ENCODE measurements at places on chromosomes 3 and 15.
A peak's percentile ranks its signal among the peaks of the same experiment; 100 is the strongest.

- DNase-seq: no peak
Observed at GRCh38 chr15:74201710-74202420, 722 bp downstream of the STRA6 start.

- no peak for DNase-seq
Observed at GRCh38 chr3:56831572-56831971, 29.8 kb upstream of the ARHGEF3 start.

DNA sequence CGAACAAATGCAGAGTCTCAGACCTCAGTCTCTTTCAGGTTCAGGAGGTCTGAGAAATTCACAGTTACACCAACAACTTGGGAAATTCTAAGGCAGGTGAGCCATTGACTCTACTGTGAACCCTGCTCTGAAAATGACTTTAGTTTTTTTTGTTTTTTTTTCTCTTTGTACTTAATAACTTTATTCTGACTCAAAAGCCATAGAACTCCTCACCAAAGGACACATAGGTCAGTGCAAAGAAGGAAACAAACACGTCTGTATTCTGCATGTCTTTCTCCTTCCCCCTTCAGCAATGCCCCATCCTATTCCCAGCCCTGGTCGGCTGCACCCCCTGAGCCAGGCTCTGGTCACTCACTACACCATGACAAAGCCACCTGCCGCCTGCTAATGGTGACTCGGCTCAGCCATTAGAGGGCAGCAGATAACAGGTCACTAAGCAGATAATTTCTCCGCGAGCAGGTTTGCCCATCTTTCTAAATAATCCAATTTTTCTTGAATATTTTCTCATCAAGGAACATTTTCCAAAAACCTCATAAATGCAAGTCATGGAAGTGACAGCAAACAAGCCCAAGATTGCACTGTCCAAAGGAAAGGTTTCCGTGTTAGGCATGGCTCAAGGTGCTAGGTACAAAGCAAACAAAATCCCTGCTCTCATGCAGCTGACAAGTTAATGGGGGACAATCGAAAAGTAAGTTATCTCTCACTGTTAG is 37.7 kb downstream of the TM4SF4 start:
- peak; percentile 8 for DNase-seq

GRCh38 chr15:36779744-36780408 is 200.4 kb downstream of the CDIN1 start:
- DNase-seq: no peak

- DNase-seq: no peak
Observed at GRCh38 chr15:58523634-58524033, 91.8 kb downstream of the LIPC start.

DNA sequence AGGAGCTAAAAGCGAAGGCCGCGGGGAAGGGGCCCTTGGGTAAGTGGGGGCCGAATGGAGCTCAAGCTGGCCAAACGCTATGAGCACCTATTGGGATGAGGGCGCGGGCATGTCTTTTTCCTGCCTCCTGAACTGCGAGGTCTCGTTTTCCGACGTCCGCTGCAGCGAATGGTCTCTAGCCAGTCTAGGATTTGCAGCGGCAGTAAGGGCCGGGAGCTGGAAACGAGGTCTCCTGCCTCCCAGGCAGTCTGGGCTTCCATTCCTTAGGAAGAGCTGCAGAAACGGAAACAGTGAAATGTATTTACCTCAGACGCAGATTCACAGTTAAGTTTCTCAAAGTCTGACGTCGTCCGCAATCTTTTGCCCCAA is 517 bp downstream of the TMA7 start:
- DNase-seq: no peak

GRCh38 chr3:63067999-63068645 is 192.9 kb upstream of the CADPS start:
- no peak for DNase-seq

GRCh38 chr15:70829371-70830166 is 24.4 kb downstream of the LARP6 start:
- no peak for DNase-seq

- DNase-seq: no peak
Observed at GRCh38 chr3:176632925-176633324, 564.4 kb downstream of the TBL1XR1 start.

GRCh38 chr3:13745636-13746035 is 134.2 kb downstream of the WNT7A start:
- DNase-seq: no peak

DNA sequence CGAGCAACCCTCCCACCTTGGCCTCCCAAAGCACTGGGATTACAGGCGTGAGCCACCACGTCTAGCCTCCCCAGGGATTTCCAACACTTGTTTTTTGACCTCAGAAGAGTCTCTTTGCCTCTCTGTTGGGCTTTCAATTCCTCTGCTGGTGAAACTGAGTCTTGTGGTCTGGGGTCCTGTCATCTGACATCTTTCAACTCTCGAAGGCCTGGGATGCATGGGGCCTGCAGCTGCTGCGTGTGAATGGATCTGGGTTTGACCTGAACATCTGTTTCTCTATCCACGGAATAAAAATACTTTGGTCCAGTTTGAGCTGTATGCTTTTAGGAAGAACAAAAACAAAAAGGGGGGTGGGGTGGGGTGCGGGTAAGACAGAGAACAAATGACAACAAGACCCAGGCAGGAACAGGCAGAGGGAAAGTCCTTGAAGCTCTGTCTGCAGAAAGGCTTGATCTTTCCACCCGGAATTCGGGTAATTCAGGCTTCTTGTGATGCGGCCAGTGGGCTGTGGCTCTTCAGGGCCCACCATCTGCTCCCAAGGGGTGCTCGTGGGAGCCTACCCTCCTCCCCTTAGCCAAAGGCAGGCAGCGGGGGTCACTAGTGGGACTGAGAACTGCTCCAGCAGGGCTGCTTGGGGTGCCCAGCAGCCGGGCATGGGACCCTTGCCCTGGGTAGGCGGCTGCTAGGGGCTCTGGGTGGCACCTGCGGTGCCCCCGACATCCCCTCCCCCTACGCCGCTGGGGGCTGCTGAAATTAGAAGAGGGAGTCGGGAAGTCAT is 71.5 kb downstream of the SLC12A8 start:
- no peak for DNase-seq

- no peak for DNase-seq
Observed at GRCh38 chr3:27454914-27455313, 29.3 kb downstream of the SLC4A7 start.

GRCh38 chr15:29435811-29436210 is 166.2 kb upstream of the NSMCE3 start:
- DNase-seq: no peak

- DNase-seq: no peak
Observed at GRCh38 chr3:168030577-168030976, 65.1 kb downstream of the GOLIM4 start.

DNA sequence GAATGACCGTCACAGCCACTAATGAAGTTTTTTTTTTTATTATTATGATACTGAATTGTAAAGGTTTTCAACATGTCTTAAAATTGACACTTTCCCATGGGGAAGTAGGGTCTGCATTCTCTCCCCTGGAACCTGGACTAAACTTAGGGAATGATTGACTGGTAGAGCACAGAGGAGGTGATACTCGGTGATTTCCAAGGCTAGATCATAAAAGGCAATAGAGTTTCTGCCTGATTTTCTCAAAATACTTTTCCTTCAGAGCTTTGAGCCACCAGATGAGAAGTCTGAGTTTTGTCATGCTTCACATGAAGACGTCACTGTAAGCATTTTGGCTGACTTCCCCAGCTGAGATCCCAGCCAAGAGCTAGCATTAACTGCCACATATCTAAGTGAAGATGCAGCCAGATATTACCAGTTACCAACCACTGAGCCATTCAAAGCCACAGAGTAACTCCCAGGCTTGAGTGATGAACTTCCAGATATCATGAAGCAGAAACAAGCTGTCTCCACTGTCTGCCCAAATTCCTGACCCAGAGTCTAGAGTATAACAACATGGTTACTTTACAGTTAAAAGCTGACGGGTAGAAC is 105.8 kb downstream of the LSAMP start:
- no peak for DNase-seq

DNA sequence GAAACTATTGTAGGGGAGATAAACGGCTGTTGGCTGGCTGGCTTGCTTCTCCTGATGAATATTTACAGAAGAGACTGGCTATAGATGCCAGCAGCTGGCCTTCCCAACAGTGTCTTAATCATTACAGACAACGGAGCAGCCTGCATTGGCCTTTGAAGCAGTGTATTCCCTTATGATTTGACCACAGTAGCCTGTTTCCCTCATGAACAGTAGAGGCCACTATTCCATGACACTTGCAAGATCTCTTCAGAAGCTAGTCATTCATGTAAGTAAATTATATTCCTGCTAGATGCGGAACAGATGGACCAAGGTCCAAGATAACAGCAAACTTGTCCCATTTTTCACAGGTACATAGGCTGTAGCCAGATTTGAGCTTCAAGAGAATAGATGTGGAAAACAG is 47.3 kb downstream of the TMCO5A start:
- DNase-seq: no peak

All from activated CD4-positive, alpha-beta T cell treated with anti-CD3 and anti-CD28 coated beads, Interleukin-2, amount 50 U/mL, for 1 hour (primary cell).